ENCODE measurements at places on chromosomes 4 and X. TPM values are rescaled to one million over a fixed set of nuclear protein-coding genes. Genes with fewer than 3 reads are reported as not detected.

Gene NXT2
- total RNA-seq: 12.3 TPM

Gene DMRTC1
- not detected for total RNA-seq

Gene CYBB
- total RNA-seq: 13.0 TPM

Gene C4orf36
- total RNA-seq: 5.3 TPM

Gene HTN1
- total RNA-seq: not detected

Gene UGT2A3
- not detected for total RNA-seq

- DNase-seq: no peak
- no peak overlapping the region for H3K27ac ChIP-seq
- H3K27me3 ChIP-seq: no peaks in the 10 kb centered on the region
These were observed 162.8 kb upstream of the PRDX4 start for GRCh38 chrX:23504540-23504884.

- DNase-seq: no peak
- no peak overlapping the region for H3K27ac ChIP-seq
- no peaks in the 10 kb centered on the region for H3K27me3 ChIP-seq
- no peaks in the 10 kb centered on the region for H3K4me1 ChIP-seq
- H3K4me3 ChIP-seq: no peak overlapping the region
- no peaks in the 10 kb centered on the region for H3K36me3 ChIP-seq
These were observed 118.6 kb upstream of the VCX3B start for GRCh38 chrX:8346060-8346459.

GRCh38 chr4:4302416-4302815 is 12.4 kb downstream of the ZBTB49 start:
- H3K27me3 ChIP-seq: no peaks in the 10 kb centered on the region
- no peak overlapping the region for H3K27ac ChIP-seq
- H3K36me3 ChIP-seq: peaks cover 14% of the 10 kb centered on the region

DNA sequence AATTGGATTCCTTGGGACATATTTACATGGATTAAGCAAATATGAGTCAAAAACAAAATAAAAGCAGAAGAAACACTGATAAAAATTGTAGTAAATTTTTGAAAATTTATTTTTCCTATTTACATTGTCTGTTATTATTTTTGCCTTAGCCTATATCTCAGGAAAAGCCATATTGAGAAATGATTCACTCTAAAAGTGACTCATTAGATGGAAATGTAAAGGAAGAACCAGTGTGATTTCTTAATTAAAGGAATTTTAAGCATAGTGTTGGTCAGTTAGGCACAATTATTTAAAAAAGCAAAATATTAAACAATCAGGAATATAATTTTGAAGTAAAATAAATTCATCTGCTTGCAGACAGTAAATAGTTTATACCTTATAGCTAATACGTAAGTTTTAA is 167.4 kb upstream of the NAP1L5 start:
- H3K27me3 ChIP-seq: no peaks in the 10 kb centered on the region
- no peak overlapping the region for H3K27ac ChIP-seq
- no peak overlapping the region for H3K4me3 ChIP-seq
- DNase-seq: no peak
- no peaks in the 10 kb centered on the region for H3K36me3 ChIP-seq

DNA sequence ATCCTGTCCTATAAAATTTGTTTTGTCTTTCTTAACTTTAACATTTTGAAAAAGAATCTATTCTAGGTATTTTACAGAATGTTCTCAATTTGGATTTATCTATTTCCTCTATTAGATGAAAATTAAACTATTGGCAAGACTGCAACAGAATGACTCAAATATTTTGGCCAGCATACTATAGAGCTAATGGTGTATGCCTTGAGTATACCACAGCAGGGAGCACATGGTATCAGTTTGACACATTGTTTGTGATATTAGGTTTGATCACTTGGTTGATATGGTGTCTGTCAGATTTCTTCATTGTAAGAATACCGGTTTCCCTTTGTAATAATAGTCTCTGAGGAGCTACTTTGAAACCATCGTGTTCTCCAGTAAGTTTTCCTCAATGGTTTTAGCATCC is 87.8 kb upstream of the NPNT start:
- H3K4me3 ChIP-seq: no peak overlapping the region
- no peaks in the 10 kb centered on the region for H3K4me1 ChIP-seq
- no peaks in the 10 kb centered on the region for H3K36me3 ChIP-seq
- no peak for DNase-seq

GRCh38 chr4:3771164-3771809 is 5.1 kb downstream of the ADRA2C start:
- peak; percentile 26 for DNase-seq
- H3K36me3 ChIP-seq: no peaks in the 10 kb centered on the region
- H3K27me3 ChIP-seq: peaks cover 6% of the 10 kb centered on the region
- H3K27ac ChIP-seq: no peak overlapping the region
- no peaks in the 10 kb centered on the region for H3K4me1 ChIP-seq

DNA sequence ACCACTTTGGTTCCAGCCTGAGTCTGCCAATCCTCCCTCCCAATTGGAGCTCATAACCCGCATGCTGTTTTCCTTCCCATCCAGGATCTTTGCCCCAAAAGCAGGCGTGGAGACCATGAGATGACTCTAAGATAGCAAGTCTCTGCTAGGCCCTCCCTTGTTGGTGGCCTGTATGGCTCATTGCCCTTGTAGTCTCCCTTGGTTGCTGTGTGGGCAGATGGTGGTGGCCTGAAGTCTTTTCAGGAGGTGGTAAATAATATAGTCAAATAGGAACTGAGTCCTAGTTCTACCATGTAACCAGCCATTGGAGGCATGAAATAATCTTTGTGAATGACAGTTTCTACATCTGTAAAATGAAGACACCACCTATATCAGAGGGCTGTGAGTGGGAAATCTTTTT is 1.2 kb downstream of the ATP6AP1 start:
- no peak overlapping the region for H3K4me3 ChIP-seq
- H3K27ac ChIP-seq: no peak overlapping the region
- H3K27me3 ChIP-seq: no peaks in the 10 kb centered on the region
- DNase-seq: no peak
- H3K36me3 ChIP-seq: peaks cover 3% of the 10 kb centered on the region
- H3K4me1 ChIP-seq: peaks cover 3% of the 10 kb centered on the region

DNA sequence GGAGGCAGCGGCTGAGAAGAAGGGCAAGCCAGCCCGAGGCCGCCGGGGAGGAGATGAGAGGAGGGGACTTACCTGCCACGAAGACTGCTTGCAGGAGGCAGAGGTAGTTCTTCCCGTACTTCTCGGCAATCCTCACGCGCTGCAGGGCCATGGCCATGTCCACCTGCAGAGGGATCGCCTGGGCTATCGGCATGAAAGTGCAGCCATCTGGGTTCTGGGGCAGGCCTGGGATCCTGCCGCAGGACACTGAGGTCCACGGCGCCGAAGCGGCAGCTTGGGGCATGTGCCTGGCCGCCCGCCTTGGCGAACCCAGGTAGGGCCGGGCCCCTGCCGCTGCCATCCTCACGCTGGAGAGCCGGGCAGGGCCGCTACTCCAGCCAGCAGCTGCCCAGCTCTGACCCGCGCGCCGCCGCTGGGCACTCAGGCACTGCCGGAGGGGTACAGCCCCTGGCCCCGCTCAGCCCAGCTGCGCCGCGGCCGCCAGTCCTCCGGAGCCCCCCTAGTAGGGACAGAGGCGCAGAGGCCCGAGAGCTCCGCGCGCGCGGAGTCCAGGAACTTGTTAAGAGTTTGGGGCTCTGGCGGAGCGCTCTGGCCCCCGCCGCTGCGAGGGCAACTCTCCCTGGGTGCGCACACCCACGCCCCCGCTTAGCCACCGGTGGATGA is 16.0 kb downstream of the MCF2 start:
- peak; percentile 2 for DNase-seq
- no peak overlapping the region for H3K27ac ChIP-seq
- no peaks in the 10 kb centered on the region for H3K27me3 ChIP-seq
- H3K4me3 ChIP-seq: no peak overlapping the region

DNA sequence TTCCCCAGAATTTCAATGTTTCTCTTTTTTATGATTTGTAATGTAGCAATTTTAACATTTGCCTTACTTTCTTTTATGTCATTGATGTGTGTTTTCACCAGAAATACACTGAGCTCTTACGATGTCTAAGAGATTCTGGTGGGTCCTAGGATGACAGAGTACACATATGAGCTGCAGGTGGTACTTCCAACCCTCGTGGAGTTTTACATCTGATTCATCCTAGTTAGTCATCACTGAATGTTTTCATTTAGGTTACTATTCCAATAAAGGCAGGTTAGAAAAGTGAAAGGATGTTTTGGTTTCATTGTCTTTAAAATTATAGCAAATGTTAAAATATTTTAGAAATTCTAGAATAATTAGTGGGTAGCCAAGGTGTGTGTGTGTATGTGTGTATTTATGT is 605.9 kb downstream of the ADGRL3 start:
- no peaks in the 10 kb centered on the region for H3K27me3 ChIP-seq
- no peak overlapping the region for H3K4me3 ChIP-seq
- no peaks in the 10 kb centered on the region for H3K4me1 ChIP-seq

GRCh38 chr4:23455456-23456158 is 434.2 kb downstream of the PPARGC1A start:
- no peaks in the 10 kb centered on the region for H3K27me3 ChIP-seq
- peak; percentile 17 for DNase-seq
- H3K4me1 ChIP-seq: no peaks in the 10 kb centered on the region
- no peak overlapping the region for H3K27ac ChIP-seq

DNA sequence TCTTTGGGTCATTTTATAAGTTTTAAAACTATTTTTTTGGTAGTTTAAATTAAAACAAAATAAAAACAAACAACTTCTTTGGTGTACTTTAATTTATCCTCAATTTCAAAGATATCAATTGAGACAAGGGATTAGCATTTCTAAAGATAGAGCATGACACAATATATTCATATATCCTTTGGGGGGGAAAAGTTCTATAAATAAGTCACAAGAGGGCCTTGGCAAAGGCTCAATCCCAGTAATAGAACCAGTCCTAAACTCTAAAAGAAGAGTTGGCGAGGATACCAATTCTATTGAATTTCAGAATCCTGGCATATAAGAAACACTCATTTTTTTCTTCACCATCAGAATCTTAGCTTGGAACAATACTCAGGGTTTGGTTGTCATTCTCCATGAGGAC is 89.7 kb downstream of the COL4A6 start:
- no peak overlapping the region for H3K4me3 ChIP-seq
- no peaks in the 10 kb centered on the region for H3K4me1 ChIP-seq
- DNase-seq: no peak
- H3K36me3 ChIP-seq: no peaks in the 10 kb centered on the region

DNA sequence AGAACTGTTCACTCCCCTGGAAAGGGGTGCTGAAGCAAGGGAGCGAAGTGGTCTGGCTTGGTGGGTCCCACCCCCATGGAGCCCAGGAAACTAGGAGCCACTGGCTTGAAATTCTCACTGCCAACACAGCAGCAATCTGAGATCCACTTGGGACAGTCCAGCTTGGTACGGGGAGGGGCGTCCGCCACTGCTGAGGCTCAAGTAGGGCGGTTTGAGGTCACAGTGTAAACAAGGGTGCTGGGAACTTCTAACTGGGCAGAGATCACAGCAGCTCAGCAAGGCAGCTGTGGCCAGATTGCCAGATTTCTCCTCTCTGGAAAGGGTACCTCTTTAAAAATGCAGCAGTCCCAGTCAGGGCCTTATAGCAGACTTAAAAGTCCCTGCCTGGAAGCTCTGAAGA is 53.9 kb upstream of the GALNTL6 start:
- H3K36me3 ChIP-seq: no peaks in the 10 kb centered on the region
- H3K4me1 ChIP-seq: no peaks in the 10 kb centered on the region
- no peak overlapping the region for H3K4me3 ChIP-seq
- DNase-seq: no peak
- H3K27me3 ChIP-seq: no peaks in the 10 kb centered on the region

DNA sequence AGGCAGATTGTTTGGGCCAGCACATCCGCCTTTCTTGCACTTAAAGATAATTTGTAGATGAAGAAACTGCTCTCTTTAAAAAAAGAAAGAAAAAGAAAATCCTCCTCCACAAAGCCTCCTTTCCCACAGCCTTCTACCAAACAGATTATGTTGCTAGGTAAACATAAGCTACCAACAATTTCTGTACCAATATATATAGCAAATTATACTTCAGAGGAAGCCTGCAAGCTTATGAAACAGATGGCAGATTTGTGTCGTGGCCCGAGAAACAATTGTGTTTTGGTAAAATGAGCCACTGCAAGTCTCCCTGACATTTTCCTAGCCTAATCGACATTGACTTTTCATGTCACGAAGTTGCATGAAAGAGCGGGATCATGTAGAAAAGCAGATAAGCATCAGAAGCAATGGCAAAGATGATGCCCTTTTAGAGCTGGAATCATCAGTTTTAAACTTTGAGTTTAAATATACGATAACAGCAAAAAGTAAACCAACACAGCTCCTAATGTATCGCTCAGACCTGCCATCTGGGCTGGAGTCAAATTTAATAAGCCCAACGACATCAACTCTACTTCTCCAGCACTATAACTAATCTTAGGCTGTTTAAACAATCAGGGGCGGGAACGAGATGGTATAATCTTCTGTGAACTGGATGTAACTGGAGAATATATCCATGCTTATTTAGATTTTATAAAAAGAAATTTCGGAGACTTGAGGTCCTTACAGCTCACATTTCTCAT is 94.9 kb upstream of the PLAC1 start:
- no peak overlapping the region for H3K27ac ChIP-seq
- no peak overlapping the region for H3K4me3 ChIP-seq
- H3K27me3 ChIP-seq: peaks cover 4% of the 10 kb centered on the region

DNA sequence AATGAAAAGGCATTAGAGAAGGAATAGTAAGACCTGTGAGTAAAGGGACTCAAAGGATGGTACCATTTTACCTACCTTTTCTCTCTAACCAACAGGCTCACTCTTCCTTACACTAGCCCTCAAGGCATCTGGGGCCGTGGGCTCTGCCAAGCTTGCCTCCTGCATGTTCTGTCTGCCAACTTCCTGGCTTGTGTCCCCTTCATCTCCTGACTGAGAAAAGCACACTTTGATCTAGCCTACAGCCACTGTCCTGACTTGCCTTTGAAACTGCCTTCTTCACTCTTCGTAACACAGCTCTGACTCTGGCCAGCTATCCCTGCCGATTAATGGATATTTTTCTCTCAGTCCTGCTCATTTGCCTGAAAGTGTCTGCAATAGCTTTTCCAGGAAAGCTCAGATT is 76.5 kb downstream of the RASGEF1B start:
- H3K4me1 ChIP-seq: no peaks in the 10 kb centered on the region
- no peaks in the 10 kb centered on the region for H3K27me3 ChIP-seq
- H3K27ac ChIP-seq: no peak overlapping the region
- no peaks in the 10 kb centered on the region for H3K36me3 ChIP-seq
- no peak overlapping the region for H3K4me3 ChIP-seq

DNA sequence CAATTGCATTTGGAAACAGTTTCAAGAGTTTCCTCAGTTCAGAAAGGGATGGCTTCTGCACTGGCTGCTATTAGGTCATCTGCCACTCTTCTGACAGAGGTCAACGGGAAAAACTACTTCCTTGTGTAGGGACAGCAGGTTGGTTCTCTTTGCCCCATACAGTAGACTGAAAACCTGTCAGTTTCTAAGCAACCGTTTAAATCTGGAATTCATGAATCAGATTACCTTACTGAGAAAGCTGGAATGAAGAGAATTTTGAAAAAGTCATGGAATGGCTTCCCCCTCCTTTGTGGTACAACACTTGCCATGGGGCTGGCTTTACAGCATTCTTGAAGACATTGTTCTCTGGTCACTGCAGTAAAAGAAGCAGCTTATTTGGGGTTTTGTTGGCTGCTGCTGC is 240.3 kb downstream of the IL1RAPL2 start:
- no peak for DNase-seq
- no peak overlapping the region for H3K4me3 ChIP-seq
- no peaks in the 10 kb centered on the region for H3K36me3 ChIP-seq
- no peaks in the 10 kb centered on the region for H3K27me3 ChIP-seq
- H3K27ac ChIP-seq: no peak overlapping the region
- no peaks in the 10 kb centered on the region for H3K4me1 ChIP-seq
